Mucosa of gallbladder (tissue), 1 donor: ENCODE measurements at places on chromosomes 2 and 18. TPM values are rescaled to one million over a fixed set of nuclear protein-coding genes. Genes with fewer than 3 reads are reported as not detected.

MYL1 gene
- not detected for total RNA-seq

CIAO1 gene
- 69.3 TPM for total RNA-seq

NCKAP1 gene
- total RNA-seq = 127 TPM

C2orf15 gene
- 5.8 TPM for total RNA-seq

SIX3 gene
- not detected for total RNA-seq

SMYD5 gene
- total RNA-seq = 12.9 TPM

CYP27C1 gene
- total RNA-seq = 0.26 TPM

PLA2R1 gene
- 45.0 TPM for total RNA-seq

AOX1 gene
- 119 TPM for total RNA-seq

SPP2 gene
- not detected for total RNA-seq

FAM237A gene
- not detected for total RNA-seq

ITGA6 gene
- total RNA-seq = 71.4 TPM

IL36B gene
- total RNA-seq = not detected

AGXT gene
- 1.6 TPM for total RNA-seq

CSRNP3 gene
- 7.1 TPM for total RNA-seq

PPM1B gene
- total RNA-seq = 47.2 TPM

CFAP65 gene
- 0.29 TPM for total RNA-seq

TUBA3E gene
- total RNA-seq = not detected

INHA gene
- total RNA-seq = 0.37 TPM

VAPA gene
- 213 TPM for total RNA-seq

OTOS gene
- not detected for total RNA-seq

FOXD4L1 gene
- total RNA-seq = 0.17 TPM

TUBA4B gene
- total RNA-seq = not detected
